GM13977 (cell line): ENCODE measurements at places on chromosomes 5 and 9.

DNA sequence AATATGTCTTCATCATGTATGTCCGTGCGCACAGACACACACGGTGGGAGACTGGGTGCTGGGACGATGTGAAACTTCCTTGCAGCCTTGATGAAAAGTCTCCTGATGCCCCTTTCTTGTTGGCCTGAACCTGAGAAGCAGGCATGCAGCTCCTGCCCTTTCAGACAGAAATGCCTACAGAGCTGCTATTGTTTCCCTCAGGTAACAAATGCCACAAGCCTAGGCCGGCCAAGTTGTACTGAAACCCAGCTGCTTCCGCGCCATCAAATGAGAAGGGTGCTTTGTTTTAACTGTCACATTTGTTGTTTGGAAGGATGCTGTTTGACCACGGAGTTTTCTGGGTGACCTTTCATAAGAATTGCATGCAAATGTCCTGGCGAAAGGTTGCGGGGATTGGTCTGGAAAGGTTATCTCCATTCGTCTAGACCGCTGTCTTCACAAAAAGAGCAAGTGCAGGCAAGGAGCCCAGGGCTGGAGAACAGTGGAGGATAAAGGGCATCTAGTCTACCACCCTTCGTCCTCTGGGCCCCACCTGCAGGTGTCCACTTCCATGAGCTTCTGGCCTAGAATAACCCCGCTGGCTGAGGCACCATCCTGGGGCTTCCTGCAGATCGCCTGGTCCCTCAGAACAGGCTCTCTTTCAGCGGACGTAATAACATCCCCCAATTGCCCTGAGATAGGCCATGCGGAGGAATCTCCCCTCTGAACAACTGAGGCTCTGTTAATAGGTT lies 197.2 kb downstream of the SEMA6A start:
- no peak for DNase-seq

DNA sequence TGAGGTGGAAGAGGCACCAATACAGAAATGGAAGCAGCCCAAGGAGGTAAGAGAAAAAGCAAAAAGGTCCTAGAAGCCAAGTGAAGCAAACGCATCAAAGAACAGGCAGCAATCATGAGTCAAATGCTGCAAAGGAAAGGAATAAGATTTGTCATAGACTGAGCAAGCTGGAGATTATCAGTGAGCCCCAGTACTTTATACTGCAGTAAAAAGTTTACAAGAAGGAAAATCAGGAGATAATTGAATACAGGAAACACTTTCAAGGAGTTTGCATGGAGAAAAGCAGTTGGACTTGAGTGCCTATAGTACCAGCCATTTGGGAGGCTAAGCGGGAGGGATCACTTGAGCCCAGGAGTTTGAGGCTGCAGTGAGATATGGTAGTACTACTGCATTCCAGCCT lies 7.2 kb upstream of the HAVCR1 start:
- no peak for DNase-seq

- no peak for DNase-seq
These were observed 13.0 kb downstream of the BARX1 start for GRCh38 chr9:93942161-93942560.

DNA sequence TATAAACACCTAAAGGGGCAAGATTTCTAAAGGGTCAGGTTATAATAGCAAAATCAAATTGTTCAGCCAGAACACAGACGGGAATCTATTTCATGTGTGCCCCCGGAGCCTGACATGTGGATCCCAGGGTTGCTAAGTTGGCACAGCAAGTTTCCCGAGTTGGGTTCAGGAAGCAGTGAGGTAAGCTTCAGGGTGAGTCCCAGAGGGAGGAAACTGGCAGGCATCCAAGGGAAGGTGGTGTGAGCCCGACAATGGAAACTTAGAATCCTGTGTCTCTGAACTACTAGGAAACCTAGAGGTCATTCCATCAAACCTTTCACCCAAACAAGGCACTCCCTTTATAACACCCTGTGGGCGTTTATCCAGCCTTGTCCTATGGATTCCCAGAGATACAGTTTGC lies 98.4 kb downstream of the ADRB2 start:
- no peak for DNase-seq

- DNase-seq = no peak
These were observed 211.4 kb downstream of the KIAA0825 start for GRCh38 chr5:94407023-94407422.

GRCh38 chr5:178069909-178070308 lies 43.4 kb upstream of the N4BP3 start:
- DNase-seq = no peak

GRCh38 chr9:113989017-113989713 lies 88.9 kb downstream of the AMBP start:
- DNase-seq = no peak

- peak; percentile 42 for DNase-seq
These were observed 5.5 kb downstream of the GGTA1 start for GRCh38 chr9:121494192-121494591.

DNA sequence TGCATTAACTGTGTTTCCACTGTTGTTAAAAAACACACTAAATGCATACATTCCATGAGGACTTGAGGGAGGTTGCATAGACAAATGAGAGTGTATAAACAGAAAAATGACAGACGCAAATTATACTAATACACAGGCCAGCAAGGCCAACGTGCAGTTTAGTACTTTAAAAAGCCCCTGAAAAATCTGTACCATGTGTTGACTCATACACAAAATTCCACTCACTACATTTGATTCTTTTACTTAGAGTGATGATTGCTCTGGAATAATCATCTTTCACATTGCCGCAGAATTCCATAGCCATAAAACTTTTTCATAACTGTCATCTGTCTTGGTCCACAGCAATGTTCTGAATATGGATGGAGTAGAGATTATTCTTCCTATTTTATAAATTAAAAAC lies 215.7 kb downstream of the FAM114A2 start:
- no peak for DNase-seq

GRCh38 chr5:98735806-98736507 lies 37.5 kb upstream of the RGMB start:
- DNase-seq = no peak

DNA sequence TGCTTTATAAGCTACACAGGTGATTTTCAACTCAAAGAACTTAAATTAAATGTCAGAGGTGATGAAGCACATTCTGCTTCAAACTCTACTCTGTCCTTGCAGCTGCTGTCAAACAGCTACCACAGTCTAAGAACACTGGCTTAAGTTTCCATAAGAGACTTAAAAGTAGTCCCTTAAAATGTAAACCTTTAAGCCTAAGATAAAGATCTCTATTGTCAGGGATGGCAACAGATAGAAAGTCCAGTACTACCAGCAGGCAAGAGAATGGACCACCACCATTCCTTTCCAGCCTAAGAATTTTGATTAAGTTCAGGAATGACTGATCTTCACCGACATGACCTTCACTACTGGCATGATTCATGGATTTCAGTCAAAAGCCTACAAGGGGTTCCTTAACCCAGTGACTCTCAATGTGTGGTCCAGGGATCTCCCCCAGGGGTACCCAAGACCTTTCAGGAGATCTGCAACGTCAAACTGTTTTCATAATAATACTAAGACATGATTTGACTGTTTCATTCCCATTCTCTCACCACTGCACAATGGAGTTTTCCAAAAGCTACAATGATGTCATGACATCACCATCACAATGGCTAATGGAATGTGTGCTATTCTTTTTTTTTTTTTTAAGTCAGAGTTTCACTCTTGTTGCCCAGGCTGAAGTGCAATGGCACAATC lies 41.1 kb upstream of the PLPP6 start:
- DNase-seq = no peak

- no peak for DNase-seq
These were observed 396.5 kb upstream of the MEF2C start for GRCh38 chr5:89279391-89280036.

GRCh38 chr9:69171049-69171448 lies 3.0 kb upstream of the TJP2 start:
- no peak for DNase-seq

GRCh38 chr9:18786911-18787650 lies 245.9 kb downstream of the SAXO1 start:
- no peak for DNase-seq

DNA sequence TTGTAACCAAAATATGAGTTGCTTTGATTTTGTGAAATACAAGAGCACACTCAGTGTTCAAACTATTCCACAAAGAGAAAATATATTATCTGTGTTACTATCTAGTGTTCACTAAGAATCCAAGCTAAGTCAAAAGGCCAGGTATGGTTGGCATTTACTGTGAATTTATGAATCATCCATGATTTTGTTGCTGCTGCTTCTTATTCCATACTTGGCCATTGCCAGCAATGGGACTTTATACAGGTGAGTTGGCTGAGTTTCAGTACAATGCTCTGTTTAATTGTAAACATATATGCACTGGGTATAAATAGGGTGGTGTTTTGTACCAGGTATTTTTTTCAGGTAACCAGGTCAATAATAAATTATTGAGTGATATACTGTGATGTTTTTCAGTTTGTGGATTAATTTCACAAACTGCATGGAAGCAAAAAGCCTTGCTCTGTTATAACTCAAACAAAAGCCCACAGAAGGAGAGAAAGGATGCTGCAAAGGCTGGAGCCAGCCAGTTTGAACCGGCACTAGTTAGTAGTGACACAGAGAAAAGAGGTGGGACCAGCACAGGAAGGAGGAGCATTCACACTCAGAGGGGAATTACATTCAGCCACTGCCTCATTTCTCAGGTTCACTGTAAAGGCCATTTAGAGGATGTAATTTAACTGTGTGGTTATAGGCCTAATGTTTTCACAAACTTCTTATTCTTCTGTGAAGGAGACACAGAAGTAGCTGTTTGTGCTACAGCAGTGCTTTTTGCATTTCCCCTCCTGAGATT lies 381.8 kb downstream of the ADGRV1 start:
- peak; percentile 56 for DNase-seq

- no peak for DNase-seq
These were observed 172.9 kb upstream of the IL12B start for GRCh38 chr5:159503236-159503635.

GRCh38 chr5:1500411-1501091 lies 23.2 kb downstream of the LPCAT1 start:
- no peak for DNase-seq

- no peak for DNase-seq
These were observed 158.9 kb downstream of the HINT1 start for GRCh38 chr5:131005963-131006684.

GRCh38 chr5:74232276-74232675 lies 408.3 kb downstream of the ENC1 start:
- DNase-seq = no peak

DNA sequence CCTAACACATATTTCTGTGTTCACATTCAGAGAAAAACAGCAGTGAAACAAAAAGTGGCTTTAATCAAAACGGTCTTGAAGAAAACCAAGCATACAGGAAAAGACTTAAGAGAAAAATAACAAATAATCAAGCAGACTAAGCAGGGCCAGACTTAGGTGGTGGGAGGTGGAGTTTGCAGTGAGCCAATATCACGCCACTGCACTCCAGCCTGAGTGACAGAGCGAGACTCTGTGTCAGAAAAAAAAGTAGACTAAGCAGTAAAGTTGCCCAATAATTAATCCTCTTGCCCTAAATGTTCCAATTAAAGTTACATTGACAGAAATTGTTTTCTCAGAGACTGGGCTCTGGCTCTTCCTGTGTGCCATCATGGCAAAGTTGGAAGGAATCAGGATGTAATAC lies 26.6 kb upstream of the GLDC start:
- no peak for DNase-seq

GRCh38 chr5:10611290-10611689 lies 47.4 kb downstream of the ANKRD33B start:
- no peak for DNase-seq

DNA sequence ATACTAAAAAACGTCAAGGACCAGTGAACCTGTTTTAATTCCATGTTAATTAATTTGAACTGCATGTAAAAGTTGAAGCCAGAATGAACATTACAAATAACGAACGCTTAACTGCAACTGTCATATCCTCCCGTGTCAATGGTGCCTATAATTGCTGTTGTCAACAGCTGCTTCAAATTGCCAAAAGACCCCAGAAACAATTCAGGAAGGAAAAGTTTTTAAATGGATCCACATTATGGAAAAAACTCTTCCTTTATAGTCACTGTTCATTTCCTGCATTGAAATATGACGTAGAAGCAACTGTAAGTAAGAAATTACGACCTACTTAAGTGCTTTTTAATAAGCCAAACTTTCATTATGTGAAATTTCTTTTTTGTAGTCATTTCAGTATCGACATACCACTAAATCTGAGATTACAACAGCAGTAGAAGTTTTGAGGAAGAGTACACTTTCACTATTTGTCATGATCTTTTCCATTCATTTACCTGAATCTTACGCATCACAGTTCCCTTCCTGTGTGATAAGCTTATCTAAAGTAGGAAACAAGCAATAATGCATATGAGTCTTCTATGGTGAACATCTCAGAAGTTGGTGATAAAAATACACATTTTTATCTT lies 37.8 kb downstream of the MEF2C start:
- peak; percentile 48 for DNase-seq

GRCh38 chr5:153067869-153068268 lies 422.6 kb upstream of the GRIA1 start:
- no peak for DNase-seq
